ENCODE measurements at places on chromosomes 1 and 21.

- no peak for DNase-seq
Measured at GRCh38 chr1:23020706-23021405, 1.6 kb downstream of the KDM1A start.

DNA sequence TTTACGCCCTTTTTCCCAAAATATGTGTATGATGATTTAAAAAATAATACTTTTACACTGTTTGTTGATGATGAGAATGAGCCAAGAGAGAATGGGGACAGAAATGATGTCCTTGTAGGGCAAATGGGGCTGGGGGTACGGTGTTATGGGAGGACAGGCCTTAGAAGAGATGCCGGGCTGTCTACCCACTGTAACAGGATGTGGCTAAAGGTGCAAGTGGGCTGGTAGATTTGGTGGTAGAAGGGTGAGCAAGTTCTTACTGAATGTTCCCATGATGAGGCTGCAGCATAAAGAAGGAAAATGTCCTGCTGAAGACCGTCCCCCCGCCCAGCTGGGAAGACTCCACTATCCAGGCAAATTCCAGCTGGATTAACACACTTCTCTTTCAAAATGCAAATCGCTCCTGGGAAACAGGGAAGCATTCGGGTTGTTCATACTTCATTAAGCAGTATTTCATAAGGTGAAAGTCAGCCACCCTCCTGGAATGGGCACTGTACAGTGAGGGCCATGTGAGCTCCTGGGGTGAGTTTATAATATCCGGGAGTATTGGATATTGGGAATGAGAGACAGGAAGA lies 14.0 kb downstream of the GPA33 start:
- DNase-seq, result no peak

DNA sequence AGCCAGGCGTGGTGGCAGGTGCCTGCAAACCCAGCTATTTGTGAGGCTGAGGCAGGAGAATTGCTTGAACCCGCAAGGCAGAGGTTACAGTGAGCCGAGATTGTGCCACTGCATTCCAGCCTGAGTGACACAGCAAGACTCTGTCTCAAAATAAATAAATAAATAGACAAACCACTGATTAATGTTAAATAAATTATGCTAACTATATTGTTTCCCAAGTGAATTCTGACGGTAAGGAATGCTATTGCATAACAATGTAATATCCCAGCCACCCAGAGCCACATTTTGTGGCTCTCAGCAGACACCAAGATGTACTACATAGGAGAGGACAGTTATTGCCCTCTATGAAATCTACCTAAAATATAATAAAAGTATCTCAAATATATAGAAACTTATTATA lies 55.4 kb downstream of the LPGAT1 start:
- no peak for DNase-seq

GRCh38 chr1:221891708-221892107 lies 149.8 kb upstream of the DUSP10 start:
- no peak for DNase-seq

GRCh38 chr1:110875216-110875731 lies 2.3 kb downstream of the CD53 start:
- no peak for DNase-seq

DNA sequence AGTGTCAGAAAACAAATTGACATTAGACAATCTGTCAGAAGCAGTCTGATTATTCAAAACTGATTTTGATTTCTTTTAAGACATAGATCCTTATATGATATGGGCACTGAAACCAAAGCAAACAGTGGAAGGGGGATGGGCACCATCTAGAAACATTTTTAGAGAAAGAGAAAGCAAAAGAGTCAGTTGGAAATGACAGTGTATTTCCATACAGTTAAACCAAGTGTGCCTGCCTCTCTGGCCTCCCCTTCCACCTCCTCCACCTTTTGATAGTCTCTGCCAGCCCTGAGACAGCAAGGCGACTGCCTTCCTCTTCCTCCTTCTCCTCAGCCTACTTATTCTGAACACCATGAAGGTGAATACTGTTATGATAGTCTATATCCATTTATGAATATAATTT lies 949.7 kb downstream of the AMY1C start:
- no peak for DNase-seq

DNA sequence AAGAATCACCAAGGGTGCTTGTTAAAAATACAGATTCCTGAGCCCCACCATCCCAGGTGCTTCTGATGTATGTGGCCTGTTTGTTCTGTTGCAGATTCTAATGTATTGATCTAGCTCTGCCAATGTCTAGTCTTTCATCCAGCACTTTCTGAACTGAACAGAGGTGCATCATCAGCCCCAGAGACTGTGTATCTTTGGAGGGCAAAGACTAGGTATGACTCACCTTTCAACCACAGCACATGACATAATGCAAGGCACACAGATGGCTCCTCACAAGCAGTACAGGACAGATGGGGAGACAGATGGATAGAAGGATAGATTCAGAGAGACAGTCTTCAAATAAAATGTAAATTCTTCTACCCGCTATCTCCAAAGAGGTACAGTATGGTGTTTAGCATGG lies 32.3 kb downstream of the CD58 start:
- DNase-seq, result no peak

DNA sequence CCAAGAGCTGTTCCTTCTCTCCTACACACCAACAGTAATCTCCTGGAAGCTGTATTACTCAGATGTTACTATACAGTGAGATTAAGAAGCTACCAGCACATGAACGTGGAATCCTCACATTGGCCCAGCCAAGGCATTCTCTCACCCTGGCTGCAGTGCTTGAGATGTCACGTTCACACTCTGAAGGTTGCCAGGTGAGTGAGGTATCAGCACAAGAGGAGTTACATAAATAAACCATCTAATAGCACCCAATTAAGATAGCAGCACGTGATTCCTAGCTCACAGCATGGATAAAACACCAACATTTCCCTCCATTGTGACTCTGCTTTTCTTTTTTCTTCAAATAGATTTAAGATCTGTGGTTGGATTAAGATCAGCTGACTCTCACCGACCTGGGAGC lies 182.8 kb downstream of the PLPP3 start:
- DNase-seq, result no peak

- peak; percentile 58 for DNase-seq
Measured at GRCh38 chr1:218344814-218345672, at the start of gene TGFB2. Gene TGFB2 (plus strand): TSS chr1:218345336. CDS start chr1:218346702, 1,366 bp downstream.
